ENCODE measurements at places on chromosomes 7 and 10.

DNA sequence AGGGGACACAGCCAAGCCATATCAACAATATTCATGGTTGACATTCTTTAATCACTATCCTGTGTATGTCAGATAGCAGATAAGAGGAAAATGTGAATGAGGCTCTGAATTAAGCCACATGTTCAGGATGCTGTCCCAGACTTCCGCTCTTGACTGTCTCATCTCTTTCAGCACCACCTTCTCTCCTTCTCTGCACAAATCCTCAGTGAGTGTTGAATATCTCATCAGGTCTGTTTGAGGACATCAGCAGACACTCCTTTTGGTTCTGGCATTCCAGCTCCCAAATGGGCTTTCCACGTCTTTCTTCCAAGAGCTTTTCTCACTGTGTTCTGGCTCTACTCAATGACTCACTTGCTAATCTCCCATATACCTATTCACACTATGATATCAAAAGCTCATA is 321.7 kb downstream of the GALNT17 start:
- no peak for DNase-seq

- no peak for DNase-seq
Measured at GRCh38 chr10:9450801-9451200, 1396.3 kb downstream of the GATA3 start.

GRCh38 chr7:29319719-29320521 is 125.3 kb downstream of the CHN2 start:
- DNase-seq: no peak

DNA sequence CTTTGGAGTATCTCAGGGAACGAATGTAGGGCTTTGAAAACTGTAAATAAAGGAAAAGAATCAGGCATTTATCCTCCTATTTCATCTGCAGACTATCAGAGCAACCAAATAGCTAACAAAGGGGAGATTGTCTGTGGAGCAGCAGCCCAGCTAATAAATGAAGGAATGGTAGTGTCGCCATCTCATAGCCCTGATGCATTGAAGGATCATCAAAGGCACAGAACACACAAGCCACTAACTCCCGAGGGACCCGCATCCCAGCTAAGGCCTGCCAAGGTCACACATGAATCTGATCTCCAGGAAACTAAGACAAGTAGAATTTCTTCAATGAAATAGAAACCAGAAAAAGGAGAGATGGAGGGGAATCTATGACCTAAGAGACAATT is 38.2 kb downstream of the CALML5 start:
- DNase-seq: peak; percentile 36

GRCh38 chr10:84654671-84655070 is 326.3 kb downstream of the CCSER2 start:
- no peak for DNase-seq

DNA sequence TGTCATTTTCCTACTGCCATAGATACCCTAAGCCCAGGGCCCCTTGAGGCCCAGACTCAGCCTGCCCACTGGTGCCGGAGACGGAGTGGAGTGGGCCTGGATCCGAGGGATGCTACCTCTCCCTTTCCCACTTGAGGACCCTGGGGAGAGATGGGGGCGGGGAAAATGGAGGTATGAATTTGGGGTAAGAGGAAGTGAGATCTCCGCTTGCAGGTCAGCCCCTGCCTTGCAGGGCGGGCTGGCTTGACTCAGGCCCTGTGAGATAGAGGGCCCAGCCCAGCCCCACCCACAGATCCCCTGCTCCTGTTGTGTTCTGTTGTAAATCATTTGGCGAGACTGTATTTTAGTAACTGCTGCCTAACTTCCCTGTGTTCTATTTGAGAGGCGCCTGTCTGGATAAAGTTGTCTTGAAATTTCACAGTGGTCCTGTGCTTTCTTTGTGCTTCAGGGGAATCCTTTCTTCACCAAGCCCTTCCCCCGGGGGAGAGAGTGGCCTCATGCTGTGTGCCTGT is 13.2 kb downstream of the YKT6 start:
- DNase-seq: no peak

GRCh38 chr7:153017223-153017622 is 257.7 kb downstream of the ACTR3B start:
- DNase-seq: no peak

DNA sequence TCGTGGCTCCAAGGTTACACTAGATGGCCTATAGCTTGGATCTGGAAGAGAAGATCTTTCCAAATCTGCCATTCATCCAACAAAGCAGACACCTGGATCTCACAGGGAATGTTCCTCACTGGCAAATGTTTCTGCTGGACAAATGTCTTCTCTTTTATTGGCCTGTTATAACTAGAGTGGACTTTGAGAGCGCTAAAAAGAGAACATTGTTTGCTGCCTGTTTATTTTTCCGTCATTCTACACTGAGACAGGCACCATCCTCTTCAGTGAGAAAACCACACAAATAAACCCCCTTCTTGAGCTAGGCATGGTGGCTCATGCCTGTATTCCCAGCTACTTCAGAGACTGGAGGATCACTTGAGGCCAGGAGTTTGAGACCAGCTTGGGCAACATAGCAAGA is 206.9 kb downstream of the CREB5 start:
- no peak for DNase-seq

DNA sequence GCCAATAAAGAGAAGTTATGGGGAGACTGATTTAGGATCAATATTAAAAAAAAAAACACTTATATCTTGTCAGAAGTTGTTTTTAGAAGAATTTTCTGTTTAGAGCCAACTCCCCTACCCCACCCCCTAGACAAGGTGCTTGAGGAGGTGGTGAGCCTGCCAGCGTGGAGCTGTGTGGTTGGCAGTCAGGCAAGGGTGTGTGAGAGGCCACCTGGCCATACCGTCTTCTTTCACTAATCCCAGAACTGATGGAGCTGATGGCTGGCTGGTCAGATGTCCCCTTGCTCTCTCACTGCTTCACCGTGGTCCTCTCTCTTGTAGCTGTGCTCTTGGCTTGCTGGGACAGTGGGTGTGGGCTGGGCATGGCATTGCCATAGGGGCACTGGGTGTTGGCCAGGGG is 34.3 kb downstream of the NACAD start:
- no peak for DNase-seq

GRCh38 chr10:120381931-120382330 is 75.1 kb upstream of the PLPP4 start:
- no peak for DNase-seq

DNA sequence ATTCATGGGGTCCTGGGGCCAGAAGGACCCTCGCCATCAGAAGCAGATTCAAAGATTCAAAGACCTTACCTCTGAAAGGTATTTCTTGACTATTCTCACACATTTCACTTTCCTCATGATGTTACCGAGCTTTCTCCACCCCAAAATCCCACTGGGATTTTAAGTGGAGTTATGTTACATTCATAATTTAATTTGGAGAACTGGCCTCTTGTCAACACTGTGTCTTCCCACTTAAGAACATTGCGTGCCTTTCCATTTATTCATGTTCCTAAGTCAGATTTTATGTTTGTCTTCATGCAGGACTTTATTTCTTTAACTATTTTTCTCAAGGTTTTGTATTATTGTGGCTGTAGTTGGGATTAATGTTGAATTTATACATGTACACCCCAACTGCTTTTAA is 123.5 kb upstream of the BMPER start:
- peak; percentile 91 for DNase-seq

DNA sequence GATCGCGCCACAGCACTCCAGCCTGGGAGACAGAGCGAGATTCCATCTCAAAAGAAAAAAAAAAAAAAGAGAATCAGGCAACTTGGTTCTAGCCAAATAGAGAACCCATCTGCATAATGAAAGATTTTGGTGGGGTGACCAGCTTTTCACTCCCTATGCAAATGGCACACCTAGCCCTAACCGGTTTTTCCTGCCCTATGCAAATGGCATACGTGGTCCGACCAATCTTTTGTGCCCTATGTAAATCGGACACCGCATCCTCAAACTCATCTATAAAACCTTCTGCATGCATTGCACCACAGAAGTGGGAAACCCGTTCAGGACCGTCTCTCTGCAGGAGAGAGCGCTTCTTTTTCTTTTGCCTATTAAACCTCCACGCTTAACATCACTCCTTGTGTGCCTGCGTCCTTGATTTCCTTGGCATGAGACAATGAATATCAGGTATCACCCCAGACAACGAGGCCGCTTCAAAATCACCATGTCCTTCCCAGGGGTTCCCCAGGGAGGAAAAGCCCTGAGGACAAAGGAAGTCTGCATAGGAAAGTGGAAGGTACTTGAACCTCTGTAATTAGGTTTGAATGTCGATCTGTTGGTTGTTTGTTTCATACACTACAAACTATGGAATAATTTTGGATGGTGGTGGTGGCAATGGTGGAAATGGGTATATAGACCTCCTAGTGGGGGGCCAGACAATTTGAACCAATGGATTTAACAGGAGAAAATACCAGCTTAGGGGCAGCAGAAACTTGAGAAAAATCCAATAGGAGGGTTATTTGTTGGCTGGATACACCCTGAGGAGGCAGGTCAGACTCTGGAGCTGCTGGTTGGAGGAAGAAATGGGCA is 396.2 kb downstream of the TYW1 start:
- no peak for DNase-seq

DNA sequence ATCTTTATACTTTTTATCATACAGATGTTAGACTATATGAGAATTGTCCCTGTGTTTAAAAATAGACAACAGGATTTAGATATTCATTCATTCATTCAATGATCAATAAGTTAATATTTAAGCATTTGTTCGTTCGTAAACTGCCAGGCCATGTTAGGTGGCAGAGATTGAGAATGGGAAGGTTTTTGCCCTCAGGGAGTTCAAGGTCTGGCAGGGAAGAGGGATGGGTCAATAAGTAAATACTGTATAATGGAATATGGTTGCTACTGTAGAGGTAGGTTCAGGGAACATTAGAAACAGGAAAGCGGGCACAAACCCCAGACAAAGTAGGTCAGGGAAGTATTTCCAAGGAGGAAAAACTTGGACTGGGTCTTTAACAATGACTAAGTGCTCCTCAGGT is 64.6 kb downstream of the SEM1 start:
- DNase-seq: no peak

GRCh38 chr7:135801045-135801693 is 52.6 kb upstream of the FAM180A start:
- DNase-seq: peak; percentile 80

DNA sequence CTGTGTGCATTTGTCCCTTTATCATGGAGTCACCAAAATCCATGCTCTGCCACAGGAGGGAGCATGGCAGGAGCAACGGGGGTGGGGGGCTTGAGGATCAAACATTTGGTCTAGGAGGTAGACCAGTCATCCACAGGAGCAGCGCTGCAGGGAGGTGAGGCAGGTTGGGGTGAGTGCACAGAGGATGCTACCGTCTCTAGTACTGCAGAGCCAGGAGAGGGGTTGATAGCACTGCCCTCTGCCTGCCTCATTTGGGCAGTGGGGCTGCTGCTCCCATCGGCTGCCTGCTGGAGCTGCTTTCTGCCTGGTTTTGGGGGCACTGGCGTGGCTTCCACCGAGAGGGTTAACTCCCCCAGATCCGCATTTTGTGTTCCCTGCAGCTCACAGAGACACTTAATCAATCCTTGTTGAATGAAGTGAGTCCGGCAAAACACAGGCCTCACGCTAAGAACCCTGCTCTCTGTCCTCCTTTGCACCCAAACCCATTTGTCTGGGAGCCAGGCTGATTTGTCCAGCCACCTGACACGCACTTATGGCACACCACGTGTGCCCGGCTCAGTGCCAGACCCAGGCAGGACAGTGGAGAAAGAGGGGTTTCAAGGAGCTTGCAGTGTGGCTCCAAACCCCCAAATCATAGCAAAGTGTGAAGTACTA is 527.1 kb upstream of the FOXK1 start:
- no peak for DNase-seq

GRCh38 chr10:46299536-46300369 is 13.0 kb downstream of the ANTXRL start:
- no peak for DNase-seq

DNA sequence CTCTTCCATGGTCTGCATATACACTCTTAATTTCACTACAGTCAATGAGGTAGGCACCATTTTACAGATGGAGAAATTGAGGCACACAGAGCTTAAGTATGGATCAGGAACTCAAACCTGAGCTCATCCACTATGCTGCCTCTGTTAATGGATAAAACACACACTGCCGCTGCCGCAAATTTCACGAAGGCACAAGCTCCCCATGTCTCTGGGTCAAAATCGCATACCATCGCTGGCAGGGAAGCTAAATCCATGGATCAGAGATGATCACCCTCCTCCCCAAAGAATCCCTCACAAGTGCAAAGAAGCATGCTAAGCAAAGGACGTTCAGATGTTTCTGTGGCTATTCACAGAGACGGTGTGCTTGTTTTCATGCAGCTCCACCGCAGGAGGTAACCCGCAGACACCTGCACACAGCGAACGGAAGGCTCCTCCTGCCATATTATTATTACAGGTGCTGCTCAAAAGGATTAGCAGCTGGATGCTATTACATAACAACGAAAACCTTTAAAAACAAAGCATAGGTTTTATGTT is 109.3 kb downstream of the UBE2H start:
- DNase-seq: no peak

DNA sequence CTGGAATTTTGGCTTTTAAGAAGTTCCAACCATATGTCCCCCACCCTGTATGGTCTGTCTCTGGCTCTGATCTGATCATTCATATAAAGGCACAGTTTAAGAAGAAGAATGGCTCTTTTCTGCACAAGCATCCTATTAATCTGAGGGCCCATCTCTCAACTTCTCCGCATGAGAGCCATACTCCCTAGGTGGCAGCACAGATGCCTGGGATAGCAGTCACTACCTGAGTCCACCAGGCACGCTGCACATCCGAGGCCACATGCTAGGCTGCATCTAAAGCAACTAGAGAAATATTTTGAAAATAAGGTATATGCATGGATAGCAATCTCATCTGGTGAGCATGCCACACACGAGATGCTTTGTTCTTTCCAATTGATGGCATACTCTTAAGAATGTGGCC is 565.5 kb downstream of the PARD3 start:
- no peak for DNase-seq

GRCh38 chr7:151060416-151061212 is 1.2 kb downstream of the SLC4A2 start:
- peak; percentile 36 for DNase-seq

DNA sequence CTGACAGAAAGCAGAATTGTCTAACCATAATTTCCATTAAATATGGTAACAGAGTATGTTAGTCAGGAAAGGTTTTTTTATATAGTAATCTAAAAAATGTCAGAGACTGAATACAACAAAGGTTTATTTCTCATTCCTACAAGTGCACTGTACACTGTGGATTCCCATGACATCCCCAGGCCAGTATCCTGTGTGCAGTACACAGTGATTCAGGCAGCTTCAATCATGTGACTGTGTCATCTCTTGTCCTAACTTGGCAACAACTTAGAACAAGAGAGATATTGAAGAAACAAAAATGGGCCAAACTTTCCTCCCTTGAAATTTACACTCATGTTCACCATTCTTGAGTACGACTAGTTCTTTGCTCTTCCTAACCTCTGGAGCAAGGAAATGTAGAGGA is 189.8 kb upstream of the SEMA3A start:
- peak; percentile 35 for DNase-seq

DNA sequence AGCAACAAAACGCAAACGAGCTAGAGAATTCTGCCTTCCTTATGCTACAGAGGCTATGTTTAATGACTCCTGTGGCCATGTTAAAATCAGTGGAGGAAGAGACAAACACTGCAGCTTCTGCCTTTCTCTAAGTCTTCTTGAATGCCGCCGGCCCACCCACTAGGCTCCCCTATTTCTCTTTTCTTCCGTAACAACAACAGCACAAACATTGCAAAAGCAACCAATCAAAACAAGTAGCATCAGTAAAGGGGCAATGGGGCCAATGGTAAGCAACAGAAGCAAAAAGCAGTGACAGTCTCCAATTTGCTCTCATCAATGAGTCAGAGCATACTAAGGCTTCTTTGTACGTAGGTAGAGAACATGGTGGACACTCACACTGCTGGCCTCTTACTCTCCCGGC is 26.8 kb downstream of the DNAJC1 start:
- peak; percentile 62 for DNase-seq
